NCI-H2171 (cell line): ENCODE measurements at places on chromosomes 12 and 14.

DNA sequence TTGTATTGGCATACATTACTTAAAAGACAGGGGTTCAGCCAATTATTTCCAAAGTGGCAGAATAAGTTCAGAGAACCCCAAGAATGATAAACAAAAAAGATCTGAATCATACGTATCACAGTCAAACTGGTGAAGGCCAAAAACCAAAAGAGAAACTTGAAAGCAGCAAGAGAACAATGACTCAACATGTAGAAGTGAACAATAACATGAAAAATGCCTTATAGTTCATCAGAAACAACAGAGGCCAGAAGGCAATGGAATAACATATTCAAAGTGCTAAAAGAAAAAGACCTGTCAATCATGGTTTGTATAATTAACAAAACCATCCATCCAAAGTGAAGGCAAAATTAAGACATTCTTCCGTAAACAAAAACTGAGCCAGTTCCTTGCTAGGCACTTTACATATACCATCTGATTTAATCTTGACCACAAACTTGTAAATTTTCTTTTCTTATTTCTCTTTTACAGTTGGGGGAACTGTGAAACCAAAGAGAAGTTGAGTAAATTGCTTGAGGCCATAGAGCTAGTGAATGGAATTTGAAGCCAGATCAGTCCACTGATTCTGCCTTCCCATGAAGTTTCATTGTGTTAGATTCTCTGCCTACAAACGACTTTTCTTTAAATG is 232.1 kb upstream of the SEL1L start:
- no peak for DNase-seq

GRCh38 chr14:69999261-69999674 is 120.1 kb downstream of the SMOC1 start:
- no peak for DNase-seq

DNA sequence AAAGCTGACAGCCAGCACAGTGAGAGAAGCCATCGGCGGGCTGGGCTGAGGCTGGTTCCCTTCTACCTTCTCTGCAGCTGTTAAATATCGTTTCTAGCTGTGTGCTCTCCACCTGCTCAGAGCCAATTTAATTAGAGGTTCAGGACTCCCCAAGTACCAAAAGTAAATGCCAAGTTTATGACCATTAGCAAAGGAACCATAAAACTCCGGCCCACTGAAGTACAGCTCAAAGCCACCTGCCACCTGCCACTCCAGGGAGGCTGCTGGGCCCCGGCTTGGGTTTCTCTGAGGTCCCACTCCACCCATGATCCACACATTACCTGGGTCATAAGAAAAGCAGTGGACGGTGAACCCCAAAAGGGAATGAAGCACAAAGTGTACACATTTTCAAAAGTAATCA is 272.8 kb downstream of the KSR2 start:
- no peak for DNase-seq

DNA sequence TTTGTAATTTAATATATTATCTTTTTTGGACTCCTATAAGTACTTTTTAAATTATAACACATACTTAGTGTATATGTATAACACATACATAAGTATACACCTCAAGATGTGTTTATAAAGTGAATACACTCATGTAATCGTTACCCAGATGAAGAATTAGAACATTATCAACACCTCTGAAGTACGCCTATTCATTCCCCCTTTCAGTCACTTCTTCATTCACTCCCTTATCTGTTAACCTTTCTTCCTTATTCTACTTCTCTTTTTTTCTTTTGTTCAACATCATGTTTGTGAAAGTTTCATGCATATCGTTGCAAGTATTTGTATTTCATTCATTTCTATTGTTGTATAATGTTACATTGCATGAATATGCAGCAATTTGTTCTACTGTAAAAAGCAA is 98.5 kb downstream of the ARID2 start:
- no peak for DNase-seq

GRCh38 chr12:84463741-84464495 is 448.7 kb downstream of the SLC6A15 start:
- DNase-seq: no peak

DNA sequence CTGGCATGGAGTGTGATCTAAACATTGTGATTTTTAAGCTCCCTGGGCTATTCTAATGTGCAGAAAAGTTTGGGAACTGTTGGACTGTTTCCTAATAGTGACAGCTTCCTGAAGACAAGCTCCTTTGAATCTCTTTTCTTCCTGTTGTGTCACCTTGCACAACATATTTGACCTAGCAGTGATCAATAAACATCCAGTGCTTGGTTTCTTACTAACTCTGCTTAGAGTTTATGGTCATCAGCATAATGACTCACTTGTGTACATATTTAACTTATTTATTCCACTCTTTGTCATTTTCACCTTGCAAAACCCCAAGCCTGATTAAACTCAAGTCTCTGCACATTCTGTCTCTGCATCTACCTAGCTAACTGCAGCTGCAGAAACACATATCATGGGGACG is 27.3 kb upstream of the TBC1D30 start:
- no peak for DNase-seq

GRCh38 chr14:95889236-95889979 is 12.8 kb downstream of the TUNAR start:
- no peak for DNase-seq

DNA sequence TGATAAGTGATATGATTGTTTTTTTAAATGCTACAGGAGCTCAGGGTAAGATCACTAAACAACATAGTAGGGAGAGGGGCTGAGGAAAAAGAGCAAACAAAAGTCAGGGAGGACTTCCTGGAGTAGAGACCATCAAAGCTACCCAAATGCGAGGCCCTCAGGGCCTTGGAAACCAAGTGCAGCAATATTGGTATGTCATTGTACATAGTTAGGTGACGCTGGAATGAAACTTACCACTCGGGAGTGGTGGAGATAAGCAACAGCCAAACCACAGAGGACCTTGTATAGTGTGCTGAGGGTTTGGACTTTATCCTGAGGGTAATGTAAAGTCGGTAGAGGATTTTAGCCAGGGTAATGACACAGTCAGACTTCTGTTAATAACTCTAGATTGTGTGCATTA is 13.8 kb downstream of the KITLG start:
- DNase-seq: no peak

GRCh38 chr12:4215229-4216186 is 58.1 kb upstream of the CCND2 start:
- DNase-seq: no peak

GRCh38 chr12:118842866-118843265 is 138.5 kb upstream of the SRRM4 start:
- DNase-seq: no peak

- DNase-seq: no peak
Observed at GRCh38 chr12:11879306-11879705, 191.4 kb upstream of the BCL2L14 start.

GRCh38 chr12:119601877-119602733 is 8.5 kb downstream of the TMEM233 start:
- no peak for DNase-seq

- DNase-seq: no peak
Observed at GRCh38 chr14:64184103-64184729, 110.0 kb downstream of the ESR2 start.

DNA sequence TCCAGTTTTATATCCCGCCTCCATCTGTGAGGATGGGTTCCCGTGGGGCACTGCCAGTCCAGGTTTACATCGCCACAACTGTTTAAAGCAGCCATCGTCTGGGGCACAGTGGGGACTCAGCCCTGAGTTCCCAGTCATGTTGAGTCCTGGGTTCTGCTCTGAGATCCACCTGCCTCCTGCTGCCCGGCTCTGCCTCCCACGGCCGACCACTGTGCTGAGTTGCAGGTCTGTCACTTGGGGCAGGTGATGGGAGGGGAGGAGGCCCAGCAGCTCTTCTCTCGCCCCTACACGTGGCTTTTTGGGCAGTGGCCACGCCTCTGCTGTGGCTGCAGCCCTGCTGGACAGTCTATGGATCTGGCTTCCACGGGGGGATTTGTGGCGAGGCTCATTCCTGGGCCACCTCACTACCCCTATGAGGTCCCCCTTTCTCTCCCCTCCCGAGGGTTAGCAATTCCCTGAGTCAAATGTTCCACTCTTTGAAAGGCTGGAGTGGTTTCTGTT is 143.0 kb downstream of the ADGRD1 start:
- no peak for DNase-seq

DNA sequence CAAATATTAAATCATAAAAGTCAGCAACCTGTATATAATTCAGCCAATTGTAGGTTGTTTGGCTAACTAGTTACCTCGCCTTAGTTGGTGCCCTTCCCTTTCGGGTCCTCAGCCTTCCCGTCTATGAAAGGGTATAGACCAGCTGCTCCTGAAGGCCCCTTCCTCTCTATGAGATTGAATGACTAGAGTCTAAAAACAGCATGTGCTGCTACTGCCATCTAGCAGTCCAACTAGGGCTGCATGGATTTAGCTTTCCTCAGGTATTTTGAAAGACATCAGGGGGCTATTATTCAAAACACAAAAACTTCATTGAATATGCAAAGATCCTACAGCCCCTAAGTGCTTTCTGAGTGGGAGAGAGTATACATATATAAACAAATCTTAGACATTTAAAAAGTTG is 37.0 kb upstream of the TMEM263 start:
- DNase-seq: peak; percentile 16

DNA sequence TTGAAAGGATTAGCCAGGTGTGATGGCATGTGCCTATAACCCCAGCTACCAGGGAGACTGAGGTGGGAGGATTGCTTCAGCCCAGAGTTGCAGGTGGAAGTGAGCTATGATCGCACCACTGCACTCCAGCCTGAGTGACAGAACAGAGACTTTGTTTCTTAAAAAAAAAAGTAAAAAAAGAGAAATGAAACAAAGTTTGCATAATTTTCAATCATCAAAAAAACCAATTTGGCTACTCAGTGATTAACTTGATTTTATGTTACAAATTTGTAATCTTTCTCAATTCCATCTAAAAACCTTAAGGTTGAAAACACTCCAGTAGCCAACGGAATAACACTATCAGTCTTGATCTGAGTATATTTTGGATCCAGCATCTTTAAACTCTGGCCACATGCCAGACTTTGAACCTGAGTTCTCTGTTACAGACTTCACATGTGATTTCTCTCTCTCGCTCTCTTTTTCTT is 12.6 kb upstream of the DENND5B start:
- DNase-seq: no peak

GRCh38 chr14:36935976-36936678 is 236.3 kb downstream of the SLC25A21 start:
- no peak for DNase-seq

- no peak for DNase-seq
Observed at GRCh38 chr14:31096255-31096654, 70.1 kb upstream of the STRN3 start.
